NCI-H226 (cell line): ENCODE measurements at places on chromosomes 16 and 17.

DNA sequence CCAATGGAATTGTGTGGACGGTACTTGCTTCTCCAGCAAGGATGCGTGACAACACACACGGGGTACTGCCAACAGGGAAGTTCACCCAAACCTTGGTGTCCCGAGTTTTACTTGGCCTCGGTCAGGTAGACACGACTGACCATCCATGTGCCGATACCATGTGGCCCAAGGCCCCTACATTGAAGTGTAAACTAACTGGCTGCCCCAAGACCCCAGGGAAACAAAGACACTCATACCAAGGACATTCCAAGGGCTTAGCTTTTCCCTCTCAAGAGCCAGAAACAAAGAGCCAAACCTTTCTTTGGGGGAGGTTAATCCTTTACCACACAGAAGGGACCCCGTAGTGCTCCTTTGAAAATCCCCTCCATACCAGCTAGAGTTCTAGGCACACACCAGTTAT is 215.9 kb upstream of the TNRC6C start:
- DNase-seq: no peak

DNA sequence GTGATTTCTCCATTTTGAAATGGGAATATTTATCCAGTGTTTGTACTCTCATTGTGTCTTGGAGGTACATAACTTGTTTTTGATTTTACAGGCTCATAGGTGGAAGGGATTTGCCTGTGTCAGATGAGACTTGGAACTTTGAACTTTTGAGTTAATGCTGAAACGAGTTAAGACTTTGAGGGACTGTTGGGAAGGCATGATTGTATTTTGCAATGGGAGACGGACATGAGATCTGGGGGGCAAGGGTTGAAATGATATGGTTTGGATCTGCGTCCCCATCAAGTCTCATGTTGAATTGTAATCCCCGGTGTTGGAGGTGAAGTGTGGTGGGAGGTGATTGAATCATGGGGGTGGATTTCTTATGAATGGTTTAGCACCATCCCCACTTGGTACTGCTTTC is 21.8 kb downstream of the PRDM7 start:
- no peak for DNase-seq

- no peak for DNase-seq
Observed at GRCh38 chr17:73493956-73494926, 150.0 kb downstream of the SDK2 start.

GRCh38 chr17:742147-742793 is 9.8 kb downstream of the GEMIN4 start:
- no peak for DNase-seq

DNA sequence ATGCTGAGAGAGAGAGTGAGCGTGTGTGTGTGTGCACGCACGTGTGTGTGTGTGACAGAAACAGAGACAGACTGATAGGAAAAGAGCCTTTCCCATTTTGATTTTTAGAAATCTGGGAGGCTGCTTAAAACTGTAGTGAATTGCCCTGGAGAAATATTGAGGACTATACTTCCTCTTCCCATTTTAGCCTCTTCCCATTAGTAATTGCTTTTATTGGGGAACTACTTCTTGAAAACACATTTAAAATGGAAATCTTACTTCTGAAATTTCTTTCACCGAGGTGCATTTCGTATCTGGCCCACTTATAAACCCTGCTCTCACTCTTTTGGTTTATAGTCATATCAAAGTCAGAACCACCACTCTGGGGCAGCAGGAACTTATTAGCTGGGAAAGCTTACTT is 47.1 kb downstream of the NUP93 start:
- no peak for DNase-seq

DNA sequence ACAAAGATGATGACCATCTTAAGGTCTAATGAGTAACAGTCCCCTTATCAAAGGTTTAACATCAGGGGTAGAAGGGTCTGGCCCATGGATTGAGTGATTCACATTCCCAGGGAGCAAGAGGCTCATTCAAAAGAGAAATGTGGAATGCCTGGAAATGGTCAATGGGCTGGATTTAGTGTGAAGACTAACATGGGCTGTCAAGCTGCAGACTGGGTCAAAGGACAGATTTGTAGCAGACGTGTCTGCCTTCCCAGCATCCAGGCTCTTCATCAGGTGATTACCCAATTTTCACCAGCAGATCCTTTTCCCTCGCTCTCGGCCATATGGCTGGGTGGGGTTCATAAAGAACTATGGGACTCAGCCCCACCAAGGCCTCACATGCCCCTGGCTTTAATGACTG is 26.8 kb downstream of the DCUN1D3 start:
- no peak for DNase-seq
